ENCODE measurements at places on chromosomes 5 and 9. TPM values are rescaled to one million over a fixed set of nuclear protein-coding genes. Genes with fewer than 3 reads are reported as not detected.

DNA sequence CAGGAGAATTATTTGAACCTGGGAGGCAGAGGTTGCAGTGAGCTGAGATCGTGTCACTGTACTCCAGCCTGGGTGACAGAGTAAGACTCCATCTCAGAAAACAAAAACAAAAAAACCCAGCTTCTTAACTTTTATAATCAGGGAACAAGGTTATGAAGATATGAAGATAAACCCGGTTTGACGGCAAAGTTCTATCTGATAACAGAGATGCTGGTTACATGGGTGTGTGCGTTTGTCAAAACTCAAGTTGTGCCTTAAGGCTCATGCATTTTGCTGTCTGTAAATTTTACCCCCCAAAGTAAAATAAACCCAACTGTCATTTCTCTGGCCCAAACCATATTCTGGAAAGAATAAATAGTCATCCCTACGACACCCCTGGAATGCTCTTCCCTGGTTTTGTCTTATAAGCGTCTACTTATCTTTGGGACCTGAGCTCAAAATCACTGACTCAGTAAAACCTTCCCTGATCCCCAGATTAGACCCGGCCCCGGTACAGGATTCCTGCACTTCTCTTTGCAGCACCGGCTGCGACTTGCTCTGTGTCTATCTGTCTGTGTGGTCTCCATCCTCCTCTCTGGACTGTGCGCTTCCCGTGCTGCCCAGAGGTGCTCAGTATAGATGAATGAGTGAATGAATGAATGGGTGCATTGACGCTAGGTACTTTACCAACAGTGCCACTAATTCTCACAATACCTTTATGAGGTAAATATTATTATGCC, 172.2 kb downstream of the DAB2IP start:
- no peak for DNase-seq

DNA sequence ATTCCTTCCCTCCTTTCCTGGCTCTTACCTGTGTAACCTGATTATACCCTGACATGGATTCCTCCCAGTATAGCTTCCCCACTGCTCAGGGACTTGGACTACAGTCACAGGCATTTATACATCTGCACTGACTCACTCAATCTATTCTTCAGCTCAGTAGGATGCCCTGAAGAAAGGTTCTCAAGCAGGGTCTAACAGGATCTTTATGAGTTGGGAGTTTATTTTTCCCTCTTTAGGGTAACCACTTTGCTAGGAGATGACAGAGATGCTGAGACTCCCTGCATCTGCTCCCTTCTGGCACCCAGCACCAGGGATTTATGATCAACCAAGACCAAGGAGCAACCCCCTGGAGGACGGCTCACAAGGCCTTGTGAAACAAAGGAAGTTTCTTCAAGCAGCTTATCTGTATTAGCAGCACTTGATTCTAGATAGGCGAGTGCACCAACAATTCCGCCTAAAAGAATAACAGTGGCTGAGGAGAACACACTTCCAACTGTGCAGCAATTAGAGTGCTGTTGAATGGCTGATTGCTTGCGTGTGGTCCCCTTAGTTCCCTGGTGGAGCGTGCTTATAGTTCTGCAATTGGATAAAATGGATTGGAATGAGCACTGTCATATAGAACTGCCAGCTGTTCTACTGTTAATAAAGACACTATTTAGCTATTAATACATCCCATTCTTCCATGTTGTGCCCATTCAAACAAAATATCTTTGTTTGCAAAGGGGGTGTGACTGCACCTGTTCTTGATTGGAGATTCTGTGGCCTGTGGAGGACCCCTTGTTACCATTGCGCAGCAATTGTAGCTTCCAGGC, 482.6 kb downstream of the ZNF608 start:
- no peak for DNase-seq

DNA sequence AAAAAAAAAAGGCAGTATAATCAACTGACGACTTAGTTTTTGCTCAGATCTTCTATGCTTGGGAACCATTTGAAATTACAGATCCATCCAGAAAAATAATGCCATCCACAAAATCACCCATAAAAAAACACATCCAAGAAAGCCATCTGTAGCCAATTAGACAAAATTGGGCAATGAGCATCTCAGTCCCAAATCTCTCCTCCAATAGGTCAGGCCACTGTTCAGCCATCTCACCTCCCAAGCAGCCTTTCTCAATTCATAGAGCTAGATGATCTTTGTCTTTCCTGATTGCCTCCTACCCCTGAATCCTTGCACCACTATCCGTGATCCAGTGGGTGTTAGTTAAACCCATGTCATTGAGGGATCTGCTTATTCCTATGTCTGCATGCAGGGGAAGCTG, 139.6 kb downstream of the SCAMP1 start:
- no peak for DNase-seq

- DNase-seq, result no peak
These were observed 15.9 kb downstream of the SEC24A start for GRCh38 chr5:134664448-134664847.

- DNase-seq, result no peak
These were observed 66.3 kb downstream of the RGMB start for GRCh38 chr5:98839469-98840383.

DNA sequence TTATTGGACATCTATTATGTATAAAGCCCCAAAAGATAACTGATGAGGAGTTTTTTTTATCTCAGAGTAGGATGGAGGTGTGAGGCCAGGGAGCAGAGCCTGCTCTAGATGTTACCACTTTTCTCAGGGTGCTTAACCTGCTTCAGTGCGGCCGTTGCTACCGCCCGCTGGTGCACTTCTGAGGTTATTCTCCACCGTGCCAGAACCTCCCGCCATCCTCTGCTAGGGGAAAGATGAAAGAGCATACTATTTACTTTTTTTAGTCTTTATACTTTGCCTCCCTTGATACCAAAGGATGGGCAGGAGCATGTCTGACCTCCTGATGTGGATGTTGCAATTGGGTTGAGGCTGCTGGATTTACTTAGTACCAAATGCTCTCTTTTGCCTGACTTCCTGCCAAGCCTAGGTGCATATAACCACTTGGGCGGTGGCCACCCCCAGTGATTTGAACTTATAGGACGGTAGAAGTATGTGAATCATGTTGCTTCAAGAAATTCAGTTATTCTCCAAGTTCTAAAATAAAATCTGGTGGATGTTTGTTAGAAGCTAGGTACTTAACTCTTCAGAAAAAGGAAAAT, 71.1 kb upstream of the HSPB3 start:
- DNase-seq, result no peak

- no peak for DNase-seq
These were observed 78.0 kb downstream of the PAM start for GRCh38 chr5:102833146-102833545.

DNA sequence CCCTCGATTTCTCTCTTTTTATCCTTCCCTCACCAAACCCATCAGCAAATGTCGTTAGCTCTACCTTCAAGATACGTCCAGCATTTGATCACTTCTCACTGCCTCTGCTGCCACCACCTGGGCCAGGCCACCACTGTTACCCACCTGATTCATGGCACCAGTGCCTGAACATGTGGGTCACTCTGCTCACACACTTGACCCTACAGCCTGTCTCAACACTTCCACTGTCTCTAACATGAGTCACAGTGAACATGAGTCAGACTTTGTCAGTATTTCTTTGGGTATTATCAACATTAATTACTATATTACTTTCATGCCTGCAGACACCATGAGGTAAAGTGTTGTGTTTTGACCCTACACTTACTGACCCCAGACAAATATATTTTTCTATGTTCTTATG, 19.6 kb downstream of the SLC24A2 start:
- DNase-seq, result peak; percentile 41

Gene C5orf58
- not detected for polyA plus RNA-seq

Gene CD14
- polyA plus RNA-seq, result 0.18 TPM

Gene MAP1B
- 3.6 TPM for polyA plus RNA-seq

Gene GPR150
- 0.07 TPM for polyA plus RNA-seq

Gene CTSV
- polyA plus RNA-seq, result 101 TPM

Gene OR1Q1
- not detected for polyA plus RNA-seq

Measured in keratinocyte (primary cell).